Stimulated activated naive CD8-positive, alpha-beta T cell treated with anti-CD3 and anti-CD28 coated beads, Interleukin-15, Interleukin-2, amounts not matched to agents 100 U/mL and 50 U/mL, for 24 hours (primary cell): ENCODE measurements at places on chromosomes 16 and 17.
A peak's percentile ranks its signal among the peaks of the same experiment; 100 is the strongest.

GRCh38 chr16:87671221-87671620, 68.9 kb downstream of the JPH3 start:
- no peak for DNase-seq

- peak; percentile 84 for DNase-seq
These were observed 772 bp upstream of the CHCT1 start for GRCh38 chr17:60421273-60422161.

DNA sequence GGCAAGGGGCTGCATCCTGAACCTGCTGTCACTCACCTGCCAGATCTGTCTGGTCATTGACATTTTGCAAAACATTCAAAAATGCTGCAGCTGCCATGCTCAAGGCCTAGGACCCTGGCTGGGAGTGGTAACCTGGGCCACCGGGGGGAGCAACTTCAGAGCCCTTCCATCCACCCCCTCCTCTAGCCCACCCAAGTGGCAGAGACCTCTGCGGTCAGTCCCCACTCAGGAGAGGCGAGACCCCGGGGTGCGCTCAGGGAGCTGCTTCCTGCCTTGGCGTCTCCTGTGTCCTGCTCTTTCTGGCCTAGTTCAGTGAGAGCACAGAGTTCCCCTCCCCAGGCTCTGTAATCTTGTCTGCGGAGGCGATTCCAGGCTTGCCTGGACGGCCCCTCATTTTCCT, 108.8 kb downstream of the CCDC182 start:
- DNase-seq: no peak

- DNase-seq: no peak
These were observed 18.2 kb downstream of the METTL22 start for GRCh38 chr16:8639694-8640093.

GRCh38 chr16:81661082-81661481, 118.0 kb upstream of the PLCG2 start:
- DNase-seq: no peak

- DNase-seq: no peak
These were observed 13.0 kb upstream of the RAB5C start for GRCh38 chr17:42167807-42168206.
